Motor neuron (in vitro differentiated cells): ENCODE measurements at places on chromosomes 12 and 14. TPM values are rescaled to one million over a fixed set of nuclear protein-coding genes. Genes with fewer than 3 reads are reported as not detected.

The TPH2 gene
- total RNA-seq = 0.40 and 0.89 TPM in 2 replicates

The BHLHE41 gene
- 0.14 and 0.31 TPM in 2 replicates for total RNA-seq

The LARP4 gene
- 59.5 and 70.2 TPM in 2 replicates for total RNA-seq

The DACT1 gene
- total RNA-seq = 6.0 and 14.7 TPM in 2 replicates

The MANSC1 gene
- total RNA-seq = 3.6 and 4.9 TPM in 2 replicates

The OTX2 gene
- total RNA-seq = 0.25 and 0.33 TPM in 2 replicates

The CLEC2A gene
- total RNA-seq = 0.38 TPM in 1 of 2 replicates, not detected in the other

The SRGAP1 gene
- total RNA-seq = 2.2 and 2.4 TPM in 2 replicates

The CD4 gene
- 2.8 and 3.5 TPM in 2 replicates for total RNA-seq

The TRPV4 gene
- 0.85 and 1.1 TPM in 2 replicates for total RNA-seq

The MYF6 gene
- total RNA-seq = 0.24 TPM in 1 of 2 replicates, not detected in the other

The RNASE3 gene
- total RNA-seq = not detected in 2 replicates

The KRT73 gene
- total RNA-seq = not detected in 2 replicates

The RD3L gene
- total RNA-seq = not detected in 2 replicates

The MEG3 gene
- 1.3 and 1.9 TPM in 2 replicates for total RNA-seq

The KIF21A gene
- 7.8 and 7.9 TPM in 2 replicates for total RNA-seq

The DTX3 gene
- total RNA-seq = 62.3 and 73.8 TPM in 2 replicates

The GLI1 gene
- 1.0 and 1.6 TPM in 2 replicates for total RNA-seq

The PLEKHD1 gene
- 0.14 and 0.21 TPM in 2 replicates for total RNA-seq

The TMPRSS12 gene
- not detected in 2 replicates for total RNA-seq

The TAS2R7 gene
- total RNA-seq = 0.41 TPM in 1 of 2 replicates, not detected in the other

The TTC7B gene
- total RNA-seq = 32.5 and 38.2 TPM in 2 replicates
